ENCODE measurements at places on chromosomes 1 and 21. TPM values are rescaled to one million over a fixed set of nuclear protein-coding genes. Genes with fewer than 3 reads are reported as not detected.

DNA sequence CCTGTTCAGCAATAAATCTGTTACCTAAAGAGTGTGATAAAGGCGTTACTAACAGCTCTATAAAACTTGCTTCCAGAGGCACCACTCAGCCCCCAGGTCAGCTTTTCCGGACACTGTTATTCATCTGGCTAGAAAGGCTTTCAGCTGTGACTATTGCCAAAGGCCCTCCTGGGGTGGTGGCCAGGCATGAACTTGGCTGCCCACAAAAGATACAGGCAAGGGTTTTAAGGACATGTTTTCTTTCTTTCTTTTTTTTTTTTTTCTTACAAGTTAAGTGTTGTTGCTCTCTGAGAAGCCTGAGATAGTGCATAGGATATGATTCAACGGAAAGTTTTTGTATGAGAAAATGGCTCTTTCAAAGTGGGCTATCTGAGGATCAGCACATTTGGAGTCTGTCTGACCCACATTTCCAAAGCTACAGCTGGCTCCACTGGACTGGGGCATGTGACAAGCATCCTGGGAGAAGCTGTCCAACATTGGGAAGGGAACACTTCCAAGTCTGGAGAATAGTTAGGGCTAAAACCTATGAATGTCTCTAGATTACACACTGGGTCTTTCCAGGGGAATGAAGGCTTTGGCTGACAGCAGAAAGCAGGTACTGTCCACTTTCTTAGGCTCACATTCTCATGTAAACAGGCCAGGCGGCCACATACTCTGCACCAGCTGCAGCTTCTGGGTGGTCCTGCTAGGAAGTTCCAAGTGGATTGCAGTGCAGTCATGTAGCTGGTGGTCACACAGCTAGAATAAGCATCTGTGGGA is 639.7 kb downstream of the LMO4 start:
- no peaks in the 10 kb centered on the region for H3K4me1 ChIP-seq
- no peaks in the 10 kb centered on the region for H3K27me3 ChIP-seq
- H3K4me3 ChIP-seq, result no peak overlapping the region
- no peak for DNase-seq

DNA sequence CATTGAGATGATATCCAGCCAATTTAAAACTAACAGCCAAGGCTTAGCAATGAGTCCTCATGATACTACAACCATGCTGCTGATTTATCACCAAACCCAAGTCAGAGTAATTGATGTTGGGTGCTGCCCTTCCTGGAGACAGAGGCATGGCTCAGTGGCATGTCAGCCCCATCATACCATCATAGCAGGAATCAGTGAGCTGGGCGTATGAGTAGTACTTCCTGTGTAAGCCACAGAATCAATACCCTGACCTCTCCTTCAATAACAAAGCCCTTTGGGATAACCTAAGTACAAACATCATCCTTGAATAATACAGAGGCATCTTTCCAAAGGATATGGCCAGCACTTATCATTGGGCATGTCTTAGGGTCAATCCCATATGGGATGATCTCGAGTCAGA is 3.0 kb upstream of the LCE1E start:
- DNase-seq, result no peak
- no peaks in the 10 kb centered on the region for H3K27me3 ChIP-seq
- no peaks in the 10 kb centered on the region for H3K36me3 ChIP-seq
- H3K27ac ChIP-seq, result no peak overlapping the region

GRCh38 chr1:168763031-168763430 is 34.0 kb upstream of the DPT start:
- no peak overlapping the region for H3K4me3 ChIP-seq
- H3K27ac ChIP-seq, result no peak overlapping the region

DNA sequence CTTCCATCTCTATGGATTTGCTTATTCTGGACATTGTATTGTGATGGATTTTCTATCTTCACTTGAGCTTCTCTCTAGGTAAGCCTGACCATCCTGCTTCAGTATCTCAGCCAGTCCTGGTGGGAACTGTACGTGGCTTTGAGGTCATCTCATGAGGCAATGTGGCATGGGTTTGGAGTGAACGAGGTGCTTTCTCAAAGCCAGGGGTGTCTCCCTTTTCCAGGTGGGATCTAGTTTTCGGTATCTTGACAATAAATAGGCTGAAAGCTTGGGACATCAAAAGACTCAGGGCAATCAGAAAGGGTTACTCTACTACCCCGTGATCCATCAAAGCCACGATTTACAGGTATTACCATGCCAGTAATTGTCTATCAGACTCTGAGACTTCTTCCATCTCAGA is 40.8 kb downstream of the AZIN2 start:
- H3K36me3 ChIP-seq, result no peaks in the 10 kb centered on the region
- no peaks in the 10 kb centered on the region for H3K27me3 ChIP-seq
- no peak overlapping the region for H3K4me3 ChIP-seq
- no peak for DNase-seq
- no peaks in the 10 kb centered on the region for H3K4me1 ChIP-seq
- H3K27ac ChIP-seq, result no peak overlapping the region

GRCh38 chr1:56461158-56462127 is 117.9 kb downstream of the PLPP3 start:
- H3K4me3 ChIP-seq, result no peak overlapping the region
- no peak for DNase-seq
- H3K27me3 ChIP-seq, result no peaks in the 10 kb centered on the region
- H3K27ac ChIP-seq, result no peak overlapping the region
- no peaks in the 10 kb centered on the region for H3K36me3 ChIP-seq

DNA sequence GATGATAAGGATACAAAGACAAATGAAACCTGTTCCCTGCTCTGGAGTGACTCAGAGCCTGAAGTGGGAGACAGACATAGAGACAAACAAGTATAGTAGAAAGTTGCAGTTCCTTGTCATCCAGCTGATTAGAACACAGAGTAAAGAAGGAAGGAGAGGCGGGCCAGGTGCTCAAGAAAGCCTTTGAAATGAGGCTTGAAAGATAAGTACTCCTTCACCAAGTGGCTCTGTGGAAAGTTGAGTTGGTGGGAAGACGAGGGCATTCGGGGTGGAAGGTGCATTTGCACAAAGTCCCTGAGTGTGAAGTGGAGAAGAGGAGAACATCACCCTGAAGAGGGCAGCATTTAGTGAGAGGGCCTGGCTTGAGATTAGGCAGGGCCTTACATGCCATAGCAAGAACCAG is 17.0 kb downstream of the MARK1 start:
- H3K4me1 ChIP-seq, result no peaks in the 10 kb centered on the region
- H3K4me3 ChIP-seq, result no peak overlapping the region
- no peaks in the 10 kb centered on the region for H3K27me3 ChIP-seq
- no peak overlapping the region for H3K27ac ChIP-seq
- H3K36me3 ChIP-seq, result no peaks in the 10 kb centered on the region
- DNase-seq, result no peak

DNA sequence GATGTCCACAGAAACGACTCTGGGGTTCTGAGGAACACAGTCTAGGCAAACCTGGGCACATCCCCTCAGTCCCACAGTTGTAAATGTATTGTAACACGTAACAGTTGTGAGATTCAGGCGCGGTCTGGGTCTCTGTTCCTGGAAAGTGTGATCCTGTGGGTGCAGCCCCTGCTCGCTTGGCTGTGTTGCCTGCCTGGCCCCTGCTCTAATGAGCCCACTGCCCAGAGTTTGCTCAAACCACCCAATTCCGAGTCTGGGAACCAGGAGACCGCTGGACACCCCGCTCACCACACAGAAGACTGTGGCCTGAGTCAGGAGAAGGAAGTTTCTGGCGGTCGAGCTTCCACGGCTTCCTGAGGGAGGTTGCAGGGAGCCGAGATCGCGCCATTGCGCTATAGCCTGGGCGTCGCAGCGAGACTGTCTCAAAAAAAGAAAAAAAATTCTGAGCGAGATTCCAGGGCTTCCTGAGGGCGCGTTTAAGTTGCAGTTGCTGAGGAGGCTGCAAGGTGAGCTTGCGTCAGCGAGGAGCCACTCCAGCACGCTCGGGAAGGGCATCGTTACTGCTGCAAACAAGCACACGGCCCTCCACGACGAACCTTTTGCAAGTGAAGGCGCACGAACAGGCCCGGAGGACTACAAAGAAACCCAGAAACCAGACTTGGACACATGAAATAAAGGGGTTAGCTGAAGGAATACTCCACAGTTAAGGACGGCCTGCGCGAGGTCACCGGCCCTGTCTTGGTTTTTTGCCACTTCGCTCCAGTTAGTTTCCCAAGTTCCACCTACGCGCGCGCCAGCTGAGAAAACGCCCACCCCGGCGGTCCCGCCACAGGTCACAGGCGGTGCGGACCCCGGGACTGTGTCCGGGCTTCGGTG is 1.1 kb downstream of the C21orf58 start:
- H3K36me3 ChIP-seq, result no peaks in the 10 kb centered on the region
- H3K4me1 ChIP-seq, result peaks cover 10% of the 10 kb centered on the region
- peak overlapping the region; percentile 98 for H3K27ac ChIP-seq
- H3K27me3 ChIP-seq, result no peaks in the 10 kb centered on the region
- DNase-seq, result no peak

DNA sequence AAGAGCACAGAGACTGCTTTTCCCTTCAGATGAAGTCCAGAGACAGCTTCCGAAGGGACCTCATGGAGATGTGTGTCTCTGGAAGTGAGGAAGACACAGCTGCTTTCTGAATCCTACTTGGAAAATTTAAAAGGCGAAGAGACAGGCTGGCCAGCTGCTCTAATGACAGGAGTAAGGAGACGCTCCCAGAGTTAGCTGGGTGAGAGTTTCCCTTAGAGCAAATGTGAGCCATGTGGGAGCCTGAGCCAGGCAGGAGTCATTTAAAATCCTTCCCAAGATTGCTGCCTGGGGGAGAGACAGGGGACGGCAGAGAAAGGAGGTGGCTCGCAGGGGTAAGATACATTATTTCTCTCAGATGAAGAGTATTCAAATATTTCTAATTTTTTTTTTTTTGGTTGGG is 53.1 kb downstream of the ZNF326 start:
- H3K27me3 ChIP-seq, result no peaks in the 10 kb centered on the region
- no peaks in the 10 kb centered on the region for H3K36me3 ChIP-seq
- H3K27ac ChIP-seq, result no peak overlapping the region
- H3K4me3 ChIP-seq, result no peak overlapping the region
- H3K4me1 ChIP-seq, result no peaks in the 10 kb centered on the region
- no peak for DNase-seq

- H3K27ac ChIP-seq, result no peak overlapping the region
- no peak for DNase-seq
- H3K27me3 ChIP-seq, result no peaks in the 10 kb centered on the region
- H3K4me3 ChIP-seq, result no peak overlapping the region
- H3K4me1 ChIP-seq, result peaks cover 28% of the 10 kb centered on the region
These were observed 2.7 kb downstream of the DOCK7 start for GRCh38 chr1:62685431-62685859.

- H3K27ac ChIP-seq, result no peak overlapping the region
- H3K27me3 ChIP-seq, result no peaks in the 10 kb centered on the region
- no peaks in the 10 kb centered on the region for H3K4me1 ChIP-seq
- H3K4me3 ChIP-seq, result no peak overlapping the region
These were observed 43.9 kb downstream of the SDC3 start for GRCh38 chr1:30864681-30865080.

GRCh38 chr1:23449958-23450357 is 25.4 kb upstream of the TCEA3 start:
- H3K4me1 ChIP-seq, result peaks cover 4% of the 10 kb centered on the region
- H3K4me3 ChIP-seq, result no peak overlapping the region
- H3K27me3 ChIP-seq, result no peaks in the 10 kb centered on the region
- no peak for DNase-seq

DNA sequence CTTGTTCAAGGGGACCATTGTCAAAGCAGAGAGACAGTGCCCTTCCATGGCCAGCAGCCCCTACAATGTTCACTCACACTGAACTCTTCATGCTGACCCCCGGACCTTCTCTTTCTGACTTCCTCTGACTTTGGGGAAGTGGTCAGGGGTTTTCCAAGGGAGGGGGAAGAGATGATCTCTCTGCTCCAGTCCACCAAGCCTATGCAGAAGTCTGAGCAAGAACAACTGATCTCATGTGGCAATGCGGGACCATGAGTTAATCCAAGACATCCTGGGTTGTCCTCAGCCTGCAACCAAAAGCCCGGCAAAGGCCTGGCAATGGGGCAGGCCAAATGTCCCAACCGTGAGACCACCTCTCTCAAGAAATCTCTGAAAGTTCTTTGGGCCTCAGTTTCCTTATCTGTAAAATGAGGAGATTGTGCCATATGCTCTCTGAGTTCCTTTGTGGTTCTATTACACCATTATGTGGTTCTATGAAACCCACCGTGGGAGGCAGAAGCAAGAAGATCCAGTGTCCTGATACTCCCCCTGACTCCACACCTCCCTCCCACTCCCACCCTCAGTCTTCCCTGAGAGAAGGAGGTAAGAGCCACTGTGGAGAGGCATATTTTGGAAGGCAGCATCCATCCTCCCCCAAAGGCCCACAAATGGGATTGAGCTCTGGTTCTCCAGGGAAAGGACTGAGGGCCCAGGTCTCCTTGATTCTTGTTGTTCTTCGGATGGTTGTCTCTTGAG is 11.8 kb upstream of the ARHGEF2 start:
- H3K27ac ChIP-seq, result no peak overlapping the region
- H3K36me3 ChIP-seq, result no peaks in the 10 kb centered on the region
- H3K4me1 ChIP-seq, result peaks cover 9% of the 10 kb centered on the region
- H3K27me3 ChIP-seq, result no peaks in the 10 kb centered on the region
- no peak overlapping the region for H3K4me3 ChIP-seq

GRCh38 chr1:56437959-56438358 is 141.4 kb downstream of the PLPP3 start:
- DNase-seq, result no peak
- H3K27ac ChIP-seq, result no peak overlapping the region
- no peaks in the 10 kb centered on the region for H3K36me3 ChIP-seq

DNA sequence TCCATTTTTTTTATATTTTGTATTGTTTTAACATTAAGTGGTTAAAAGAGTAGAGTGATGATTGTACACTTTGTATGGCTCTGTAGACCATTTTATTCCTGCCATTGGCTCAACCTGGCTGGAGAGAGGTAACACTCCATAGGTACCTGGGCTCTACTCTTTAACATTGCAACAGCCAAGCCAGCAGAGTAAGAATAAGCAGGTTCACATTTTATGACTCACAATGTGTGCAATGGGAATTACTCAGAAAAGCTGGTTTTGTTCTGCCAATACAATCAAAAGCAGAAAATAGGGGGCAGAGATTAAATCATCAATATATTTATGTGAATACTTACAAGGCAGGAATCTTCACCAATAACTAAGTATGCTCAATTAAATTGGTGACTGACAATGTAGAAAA is 1324.0 kb downstream of the AMY1C start:
- H3K4me3 ChIP-seq, result no peak overlapping the region
- no peaks in the 10 kb centered on the region for H3K4me1 ChIP-seq
- H3K27ac ChIP-seq, result no peak overlapping the region
- no peaks in the 10 kb centered on the region for H3K36me3 ChIP-seq

DNA sequence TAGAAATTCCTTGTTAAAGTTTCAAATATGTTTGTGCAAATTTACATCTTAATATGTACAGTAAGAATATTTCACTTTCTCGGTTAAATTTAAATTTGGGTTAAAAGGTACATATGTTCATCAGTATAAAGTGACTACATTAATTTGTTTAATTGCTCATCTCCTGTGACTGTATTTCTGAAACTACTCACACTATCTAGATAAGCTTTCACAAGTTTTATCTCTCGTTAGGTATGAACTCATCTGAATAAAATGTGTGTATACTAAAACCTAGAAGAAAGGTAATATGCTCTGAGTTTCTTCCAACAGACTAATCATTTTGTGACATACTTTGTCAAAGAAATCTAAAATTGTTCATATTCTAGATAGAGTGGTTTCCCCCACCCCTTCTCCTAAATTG is 150.7 kb downstream of the PATJ start:
- H3K27ac ChIP-seq, result no peak overlapping the region
- H3K27me3 ChIP-seq, result no peaks in the 10 kb centered on the region
- no peaks in the 10 kb centered on the region for H3K36me3 ChIP-seq
- DNase-seq, result no peak
- no peaks in the 10 kb centered on the region for H3K4me1 ChIP-seq
- no peak overlapping the region for H3K4me3 ChIP-seq

MATN1 gene
- total RNA-seq, result not detected

FDPS gene
- total RNA-seq, result 165 TPM

IFNLR1 gene
- 35.0 TPM for total RNA-seq

LRRC71 gene
- total RNA-seq, result not detected

UBE2U gene
- not detected for total RNA-seq

HSPA6 gene
- 1.3 TPM for total RNA-seq

CHI3L1 gene
- total RNA-seq, result not detected

PCBP3 gene
- 4.4 TPM for total RNA-seq
